ENCODE measurements at places on chromosomes 13 and 19. TPM values are rescaled to one million over a fixed set of nuclear protein-coding genes. Genes with fewer than 3 reads are reported as not detected.

- DNase-seq: no peak
Measured at GRCh38 chr13:66210677-66211076, 1019.5 kb downstream of the PCDH9 start.

DNA sequence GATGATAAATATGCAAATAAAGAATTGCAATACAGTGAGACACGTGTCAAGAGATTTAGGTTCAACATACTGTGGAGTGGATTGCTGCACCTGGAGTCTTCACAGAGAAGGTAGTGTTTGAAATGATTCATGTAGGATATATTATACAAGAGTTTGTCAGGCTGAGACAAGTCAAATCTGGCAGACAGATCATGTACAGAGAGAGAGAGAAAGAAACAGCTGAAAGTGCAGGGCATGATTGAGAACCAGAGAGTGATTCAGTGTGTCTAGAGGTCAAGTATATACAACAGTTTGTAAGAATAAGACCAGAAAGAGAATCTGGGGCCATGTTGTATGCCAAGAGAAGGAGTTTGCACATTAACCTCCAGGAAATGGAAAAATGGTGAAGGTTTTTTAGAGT, 2.1 kb upstream of the VWA8 start:
- DNase-seq: no peak

The TUBA3C gene
- total RNA-seq: not detected

- no peak for DNase-seq
Measured at GRCh38 chr13:89520468-89520867, 1827.0 kb upstream of the MIR17HG start.

DNA sequence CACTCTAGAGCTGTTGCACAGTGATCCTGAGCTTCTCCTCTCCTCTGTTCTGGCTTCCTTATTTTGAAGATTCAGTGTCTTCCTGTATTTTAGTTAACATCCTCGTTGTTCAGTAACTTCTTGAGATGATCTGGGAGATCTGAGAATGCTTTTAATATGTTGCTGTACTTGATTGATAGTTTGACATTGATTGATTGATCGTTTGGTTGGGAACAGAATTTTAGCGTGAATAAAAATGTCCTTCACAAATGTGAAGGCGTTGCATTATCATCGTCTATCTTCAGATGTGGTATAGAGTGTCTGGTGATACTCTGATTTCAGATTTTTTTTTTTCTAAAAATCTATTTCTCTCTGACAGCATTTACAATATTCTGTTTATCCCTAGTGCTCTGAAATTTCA, 80.1 kb upstream of the KLF12 start:
- no peak for DNase-seq

DNA sequence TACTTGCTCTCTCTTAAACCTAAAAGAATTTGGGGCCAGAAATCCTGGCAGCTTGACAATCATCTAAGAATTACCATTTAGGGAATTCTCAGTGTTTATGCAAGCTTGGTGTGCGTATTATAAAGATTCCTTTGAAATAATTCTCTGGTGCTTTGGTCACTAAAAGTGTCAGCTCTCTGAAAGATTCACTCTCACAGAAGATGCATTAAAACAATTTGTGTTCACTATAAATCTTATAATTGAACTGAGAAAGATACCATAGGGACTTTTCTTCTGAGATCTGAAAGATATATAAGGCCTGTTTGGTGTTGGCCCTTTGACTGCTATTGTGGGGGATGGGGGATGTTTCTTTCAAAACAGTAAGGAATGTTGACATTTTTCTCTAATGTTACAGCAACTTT, 27.3 kb downstream of the EPSTI1 start:
- DNase-seq: no peak

The OR4F17 gene
- not detected for total RNA-seq

- DNase-seq: no peak
Measured at GRCh38 chr13:80399340-80400163, 58.6 kb upstream of the SPRY2 start.

The CKM gene
- not detected for total RNA-seq

GRCh38 chr19:35756377-35757230, at the start of gene HSPB6:
Gene HSPB6 (minus strand): TSS chr19:35757029. CDS start chr19:35757008, 21 bp downstream.
- no peak for DNase-seq

DNA sequence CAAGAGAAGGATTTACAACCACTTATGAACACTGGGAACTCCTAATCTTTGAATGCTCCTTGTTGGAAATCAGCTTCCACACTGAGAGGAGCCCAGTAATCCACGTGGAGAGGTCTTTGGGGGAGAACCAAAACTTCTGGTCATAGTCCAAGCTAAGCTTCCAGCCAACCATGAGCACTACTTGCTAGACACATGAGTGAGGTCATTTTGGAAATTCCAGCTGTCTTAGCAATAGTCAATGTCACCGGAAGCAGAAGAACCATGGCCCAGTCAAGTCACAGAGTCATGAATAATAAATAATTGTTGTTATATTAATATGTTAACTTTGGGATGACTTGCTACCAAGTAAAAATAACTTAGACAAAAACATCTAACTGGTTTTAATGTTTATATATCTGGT, 324.9 kb upstream of the SGCG start:
- no peak for DNase-seq

The SLC10A2 gene
- total RNA-seq: not detected

The TICAM1 gene
- 13.6 TPM for total RNA-seq

DNA sequence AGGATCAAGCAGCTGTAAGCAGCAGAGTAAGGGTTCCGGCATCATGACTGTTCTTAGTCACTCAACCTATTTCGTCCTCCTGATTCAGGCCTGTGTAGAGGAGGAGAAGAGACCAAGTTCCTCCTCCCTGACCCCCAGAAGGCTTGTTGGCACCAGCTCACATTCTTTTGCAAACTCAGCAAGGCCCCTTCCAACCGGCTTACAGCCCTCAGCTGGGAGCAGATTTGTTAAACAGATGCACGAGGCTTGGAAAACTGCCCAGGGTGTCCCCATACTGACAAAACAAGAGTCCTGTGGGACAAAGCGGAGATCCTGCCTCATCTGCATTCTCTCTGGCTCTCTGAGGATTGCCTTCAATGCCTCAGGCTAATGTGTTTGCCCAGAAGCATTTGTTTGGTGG, 113.2 kb upstream of the SOX21 start:
- DNase-seq: no peak

The ZNF568 gene
- 9.1 TPM for total RNA-seq

DNA sequence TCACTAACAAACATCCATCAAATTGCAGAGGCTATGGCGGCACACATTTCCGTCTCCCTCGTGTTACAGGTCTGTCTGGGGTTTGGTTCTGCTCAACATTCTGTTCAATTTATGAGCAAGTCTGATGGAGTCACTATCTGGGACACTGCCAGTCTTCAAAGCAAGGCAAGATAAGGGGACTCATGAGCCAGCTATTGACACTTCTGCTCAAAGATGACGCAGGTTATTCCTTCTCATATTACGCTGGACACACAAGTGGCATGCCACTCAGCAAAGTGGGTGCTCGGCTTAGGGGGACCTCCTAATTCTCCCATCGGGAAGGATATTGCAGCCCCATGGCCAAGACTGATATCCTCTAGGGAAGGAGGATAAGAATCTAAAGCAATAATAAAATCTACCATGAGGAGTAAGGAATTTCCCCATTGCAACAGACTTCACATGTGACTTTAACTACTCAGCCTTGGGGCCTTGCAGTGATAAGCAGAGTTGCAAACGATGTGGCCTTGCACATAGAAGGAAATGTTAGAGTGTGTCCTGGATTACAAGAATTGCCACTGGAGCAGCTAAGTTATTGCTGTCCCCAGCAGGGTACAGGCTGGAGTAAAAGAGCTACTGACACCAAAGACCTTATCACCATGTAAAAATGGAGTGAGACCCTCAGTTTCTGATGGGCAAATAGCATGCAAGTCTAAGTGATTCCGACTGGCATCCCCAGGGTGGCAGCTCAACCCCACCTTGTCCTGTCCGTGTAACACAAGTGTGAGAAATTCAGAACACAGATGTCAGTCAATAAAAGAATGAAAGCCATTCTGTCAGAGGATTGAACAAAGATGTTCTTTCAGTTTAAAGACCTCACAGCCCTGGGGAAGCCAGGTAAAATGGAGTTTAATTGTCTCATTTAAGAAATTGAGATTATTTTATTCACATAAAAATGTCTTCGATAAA, 306.1 kb downstream of the IRS2 start:
- DNase-seq: no peak

DNA sequence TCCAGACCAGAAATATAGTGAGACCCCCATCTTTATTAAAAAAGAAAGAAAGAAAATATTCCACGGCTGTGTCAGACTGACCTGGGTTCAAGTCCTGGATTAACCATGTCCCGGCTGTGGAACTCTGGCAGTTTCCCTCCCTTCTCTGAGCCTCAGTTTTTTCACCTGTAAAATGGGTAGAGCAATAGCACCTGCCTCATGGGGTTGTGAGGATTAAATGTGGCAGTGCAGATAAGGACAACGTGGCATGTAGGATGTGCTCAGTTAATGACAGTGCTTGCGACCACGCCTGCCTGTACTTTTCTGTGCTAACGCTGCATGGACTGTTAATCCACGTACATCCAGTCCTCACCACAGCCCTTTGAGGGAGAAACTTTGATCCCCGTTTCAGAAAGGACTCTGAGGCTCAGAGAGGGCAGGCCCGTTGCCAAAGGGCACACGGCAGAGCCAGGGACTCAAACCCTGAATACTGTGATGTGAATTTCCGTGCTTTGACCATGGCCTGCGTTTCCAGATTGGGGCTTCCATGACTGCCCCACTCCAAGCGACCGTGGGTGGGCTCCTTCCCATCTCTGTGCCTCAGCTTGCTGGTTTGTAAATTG, 16.1 kb downstream of the SBK2 start:
- no peak for DNase-seq

- DNase-seq: no peak
Measured at GRCh38 chr19:2426611-2427428, 566 bp downstream of the TIMM13 start.

The SERP2 gene
- 3.0 TPM for total RNA-seq

DNA sequence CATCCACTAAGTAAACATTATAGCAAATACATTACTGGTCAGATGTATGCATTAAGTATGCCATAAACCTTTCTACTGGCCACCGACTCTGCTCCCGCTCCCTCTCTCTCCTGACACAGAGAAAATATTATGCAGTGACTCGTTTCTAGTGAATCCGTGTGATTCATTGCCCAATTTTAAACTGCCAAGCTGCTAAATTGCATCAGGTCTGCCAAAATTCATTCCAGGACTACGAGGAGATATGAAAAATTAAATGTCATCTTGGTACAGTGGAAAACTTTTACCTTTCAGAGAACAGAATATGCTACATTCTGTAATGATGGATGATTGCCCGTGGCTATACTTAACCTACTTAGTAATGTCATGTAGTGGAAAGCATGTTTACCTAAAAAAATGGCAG, 368.8 kb upstream of the TSHZ3 start:
- no peak for DNase-seq

GRCh38 chr19:39825093-39825463, 8.9 kb downstream of the DYRK1B start:
- DNase-seq: peak; percentile 82

DNA sequence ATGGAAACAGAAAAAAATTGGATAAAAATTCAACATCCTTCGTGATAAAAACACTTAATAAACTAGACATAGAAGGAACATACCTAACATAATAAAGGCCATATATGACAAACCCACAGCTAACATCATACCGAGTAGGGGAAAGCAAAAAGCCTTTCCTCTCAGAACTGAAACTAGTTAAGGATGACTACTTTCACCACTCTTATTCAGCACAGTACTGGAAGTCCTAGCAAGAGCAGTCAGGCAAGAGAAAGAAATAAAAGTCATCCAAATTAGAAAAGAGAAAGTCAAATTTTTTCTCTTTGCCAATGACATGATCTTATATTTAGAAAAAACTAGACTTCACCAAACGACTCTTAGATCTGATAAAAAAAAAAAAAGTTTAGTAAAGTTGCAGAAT, 25.8 kb upstream of the SLC7A9 start:
- no peak for DNase-seq

The GFY gene
- not detected for total RNA-seq

- no peak for DNase-seq
Measured at GRCh38 chr13:40874138-40874779, 84.8 kb downstream of the SLC25A15 start.

- no peak for DNase-seq
Measured at GRCh38 chr13:33547035-33547434, 261.5 kb upstream of the STARD13 start.

DNA sequence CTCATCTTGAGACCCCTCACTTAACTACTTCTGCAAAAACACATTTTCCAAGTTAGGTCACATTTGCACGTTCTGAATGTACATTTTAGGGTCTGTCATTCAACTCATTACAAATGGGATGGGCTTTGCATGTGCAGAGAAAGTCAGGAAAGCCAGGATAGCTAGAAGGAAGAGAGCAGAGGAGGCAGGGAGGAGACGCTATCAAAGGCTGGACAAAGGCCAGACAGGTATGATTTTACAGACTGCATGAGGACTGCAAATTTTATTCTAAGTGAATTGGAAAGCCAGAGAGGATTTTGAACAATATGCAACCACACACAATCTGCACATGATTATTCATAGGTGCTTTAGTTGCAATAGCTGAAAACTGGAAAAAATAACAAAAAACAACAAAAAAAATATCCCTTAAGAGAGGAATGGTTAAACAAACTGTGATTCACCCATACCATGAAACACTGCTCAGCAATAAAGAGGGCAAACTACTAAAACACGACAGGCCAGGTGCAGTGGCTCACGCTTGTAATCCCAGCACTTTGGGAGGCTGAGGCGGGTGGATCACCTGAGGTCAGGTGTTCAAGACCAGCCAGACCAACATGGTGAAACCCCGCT, 21.1 kb downstream of the SYDE1 start:
- DNase-seq: no peak

The OR10H1 gene
- total RNA-seq: not detected

The SHKBP1 gene
- 54.3 TPM for total RNA-seq

- no peak for DNase-seq
Measured at GRCh38 chr19:7373862-7374261, 25.1 kb downstream of the ARHGEF18 start.

DNA sequence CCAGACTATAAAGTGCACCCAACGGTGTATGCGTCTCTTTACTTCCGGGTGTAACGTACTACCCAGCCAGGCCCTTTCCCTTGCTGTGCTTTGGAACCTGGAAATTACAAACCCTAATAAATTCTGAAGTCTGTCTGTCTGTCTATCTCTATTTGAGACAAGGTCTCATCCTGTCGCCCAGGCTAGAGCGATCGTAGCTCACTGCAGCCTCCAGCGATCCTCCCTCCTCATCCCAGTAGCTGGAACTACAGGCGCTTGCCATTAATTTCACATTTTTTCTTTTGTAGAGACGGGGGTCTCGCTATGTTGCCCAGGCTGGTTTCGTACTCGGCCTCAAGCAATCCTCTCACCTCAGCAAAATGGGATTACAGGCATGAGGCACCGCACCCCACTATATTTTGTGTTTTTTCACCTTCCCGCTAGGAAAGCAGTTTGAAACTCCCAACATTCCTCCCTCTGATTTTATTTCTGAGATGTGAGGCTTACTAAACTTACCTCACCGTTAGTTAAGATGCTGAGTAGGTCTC, 469 bp upstream of the RNF6 start:
- DNase-seq: no peak

GRCh38 chr19:41745756-41746155, 9.6 kb upstream of the CEACAM6 start:
- no peak for DNase-seq

The ZNF844 gene
- total RNA-seq: 3.0 TPM

GRCh38 chr19:7652061-7652641, 15.2 kb downstream of the STXBP2 start:
- DNase-seq: peak; percentile 94

Data from mesenteric fat pad (tissue), 1 donor.